ENCODE measurements at places on chromosomes 1 and 21.

DNA sequence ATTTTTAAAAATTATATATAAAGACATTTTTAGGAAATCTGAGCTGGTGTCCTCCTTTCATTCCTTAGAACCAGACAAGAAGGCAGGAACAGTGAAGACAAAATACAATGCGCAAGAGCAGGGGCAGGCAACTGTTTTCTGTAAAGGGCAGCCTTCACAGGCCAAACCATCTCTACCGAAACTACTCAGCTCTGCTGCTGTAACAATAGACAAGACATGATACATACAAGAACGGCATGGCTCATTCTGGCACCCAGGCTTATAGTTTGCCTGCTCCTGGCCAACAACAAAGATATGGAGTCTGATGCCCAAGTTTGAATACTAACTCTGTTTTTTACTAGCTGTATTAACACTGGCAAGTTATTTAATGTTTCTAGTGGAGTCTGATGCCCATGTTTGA lies 232.0 kb downstream of the SMYD3 start:
- DNase-seq, result no peak

DNA sequence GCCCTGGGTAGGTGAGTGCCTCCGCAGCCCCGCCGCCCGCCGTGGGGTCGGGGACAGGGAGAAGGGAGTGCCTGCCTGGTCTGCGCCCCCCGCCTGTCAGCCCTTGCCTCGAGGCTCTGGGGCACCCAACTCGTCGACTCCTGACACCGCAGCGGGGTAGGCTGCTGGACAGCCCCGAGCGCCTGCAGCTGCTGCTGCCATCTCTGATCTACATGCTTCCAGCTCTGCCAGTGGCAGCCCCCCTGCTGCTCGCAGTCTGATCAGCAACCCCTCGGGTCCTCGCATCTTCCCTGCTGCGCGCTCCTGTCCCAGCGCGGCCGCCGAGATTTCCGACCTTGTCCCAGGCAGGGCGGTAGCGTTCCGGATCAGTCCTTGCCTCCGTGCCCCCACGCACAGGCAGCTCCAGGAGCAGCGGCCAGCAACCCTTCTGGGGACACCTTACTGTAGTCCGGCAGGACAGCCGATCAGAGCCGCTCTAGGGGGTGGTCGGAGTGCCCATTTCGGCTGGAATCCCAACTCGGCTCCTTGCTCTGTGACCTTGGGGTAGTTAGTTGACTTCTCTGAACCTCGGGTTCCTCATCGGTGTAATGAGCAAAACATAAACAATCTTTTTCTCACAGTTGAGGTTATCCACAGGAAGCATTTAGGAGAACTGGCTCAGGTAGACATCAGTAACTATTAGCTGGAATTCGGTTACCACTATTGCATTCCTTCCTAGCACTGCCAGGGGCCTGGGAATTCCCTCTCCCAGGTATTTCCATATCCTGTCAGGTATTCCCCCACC lies 540 bp downstream of the BCAN start:
- DNase-seq, result no peak

- DNase-seq, result no peak
These were observed 3.1 kb upstream of the DNAJC11 start for GRCh38 chr1:6704746-6705145.

DNA sequence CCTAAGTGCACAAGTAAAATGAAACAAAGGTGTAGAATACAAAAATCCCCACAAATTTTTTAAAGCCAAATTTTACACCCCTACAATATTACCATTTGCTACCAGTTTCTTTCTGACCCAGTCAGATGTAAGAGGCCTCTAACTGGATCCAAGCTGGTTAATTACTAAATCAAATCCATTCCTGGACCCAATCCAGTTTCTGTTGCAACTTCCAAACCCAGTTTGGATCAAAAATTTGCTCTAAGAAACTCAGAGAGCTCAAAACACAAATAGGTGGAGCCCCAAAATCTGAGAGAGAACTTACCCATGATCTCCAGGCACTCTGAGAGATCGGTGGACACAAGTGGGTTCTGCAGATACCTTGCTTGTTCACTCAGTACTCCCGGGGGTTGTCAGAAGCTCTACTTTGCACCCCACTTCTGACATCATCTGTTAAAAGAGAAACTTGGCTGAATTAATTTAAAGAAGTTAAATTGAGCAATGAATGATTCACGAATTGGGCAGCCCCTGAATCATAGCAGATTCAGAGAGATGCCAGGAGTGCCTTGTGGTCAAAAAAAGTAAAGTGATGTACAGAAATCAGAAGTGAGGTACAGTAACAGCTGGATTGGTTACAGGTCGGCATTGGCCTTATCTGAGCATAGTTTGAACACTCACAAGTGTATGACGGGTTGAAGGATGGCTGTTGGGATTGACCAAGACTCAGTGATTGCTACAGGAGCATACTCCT lies 448.0 kb downstream of the KCNT2 start:
- DNase-seq, result no peak

DNA sequence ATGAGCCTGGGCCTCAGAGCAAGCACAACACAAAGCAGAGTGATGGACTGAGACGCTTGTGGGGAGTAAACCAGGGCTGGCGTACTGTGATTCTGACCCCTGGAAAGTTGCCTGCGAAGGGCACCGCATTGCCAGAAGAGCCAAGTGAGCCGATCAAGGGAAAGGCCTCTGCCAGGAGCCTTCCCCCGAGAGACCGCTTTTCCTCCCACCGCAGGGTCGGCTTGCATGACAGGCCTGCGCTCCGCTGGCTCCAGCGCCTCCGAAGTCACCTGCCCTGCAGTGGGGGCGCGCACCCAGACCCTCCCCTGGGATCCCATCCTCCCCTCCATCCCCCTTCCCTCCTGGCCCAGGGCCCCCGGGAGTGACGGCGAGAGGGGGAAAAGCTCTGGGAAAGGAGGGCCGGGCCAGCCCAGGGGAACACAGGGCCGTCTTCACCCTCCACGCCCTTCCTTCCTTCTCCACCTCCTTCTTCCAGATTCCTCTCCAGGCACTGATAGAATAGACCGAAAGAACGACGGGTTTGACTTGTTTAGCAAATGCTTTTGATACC lies 165.0 kb downstream of the TRIM33 start:
- DNase-seq, result peak; percentile 31

GRCh38 chr1:26373281-26373680 lies 731 bp upstream of the ZNF683 start:
- DNase-seq, result no peak

DNA sequence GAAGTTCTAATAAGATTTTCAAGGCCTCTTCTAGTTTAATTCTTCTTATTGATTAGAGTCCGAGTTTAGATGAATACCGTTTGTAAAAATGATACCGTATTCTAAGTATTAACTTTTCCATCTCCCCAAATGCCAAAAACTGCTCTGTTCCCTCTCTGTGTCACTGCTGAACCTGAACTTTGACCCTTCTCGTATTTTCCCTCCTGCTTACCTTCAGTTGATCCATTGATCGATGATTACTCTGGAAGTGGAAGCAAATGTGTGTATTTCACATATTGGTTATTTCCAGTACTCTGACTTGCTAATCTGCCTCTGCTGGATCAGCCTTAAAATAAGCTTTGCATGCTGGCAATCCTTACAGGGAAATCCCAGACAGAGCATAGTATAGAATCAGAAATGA lies 68.5 kb downstream of the KIF1B start:
- DNase-seq, result no peak

DNA sequence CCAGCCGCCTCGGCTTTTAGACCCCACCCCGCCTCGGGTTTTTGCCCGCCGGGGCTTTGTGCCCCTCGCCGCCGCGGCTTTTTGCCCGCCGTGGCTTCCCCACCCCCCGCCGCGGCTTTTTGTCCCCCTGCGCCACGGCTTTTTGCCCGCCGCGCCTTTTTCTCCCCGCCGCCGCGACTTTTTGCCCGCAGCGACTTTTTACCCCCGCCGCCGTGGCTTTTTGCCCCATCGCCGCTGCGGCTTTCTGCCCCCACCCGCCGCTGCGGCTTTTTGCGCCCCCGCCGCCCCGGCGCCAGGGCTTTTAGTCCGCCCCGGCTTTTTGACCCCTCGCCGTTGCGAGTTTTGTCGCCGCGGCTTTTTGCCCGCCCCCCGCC lies 474.4 kb downstream of the FAM72C start:
- peak; percentile 5 for DNase-seq

DNA sequence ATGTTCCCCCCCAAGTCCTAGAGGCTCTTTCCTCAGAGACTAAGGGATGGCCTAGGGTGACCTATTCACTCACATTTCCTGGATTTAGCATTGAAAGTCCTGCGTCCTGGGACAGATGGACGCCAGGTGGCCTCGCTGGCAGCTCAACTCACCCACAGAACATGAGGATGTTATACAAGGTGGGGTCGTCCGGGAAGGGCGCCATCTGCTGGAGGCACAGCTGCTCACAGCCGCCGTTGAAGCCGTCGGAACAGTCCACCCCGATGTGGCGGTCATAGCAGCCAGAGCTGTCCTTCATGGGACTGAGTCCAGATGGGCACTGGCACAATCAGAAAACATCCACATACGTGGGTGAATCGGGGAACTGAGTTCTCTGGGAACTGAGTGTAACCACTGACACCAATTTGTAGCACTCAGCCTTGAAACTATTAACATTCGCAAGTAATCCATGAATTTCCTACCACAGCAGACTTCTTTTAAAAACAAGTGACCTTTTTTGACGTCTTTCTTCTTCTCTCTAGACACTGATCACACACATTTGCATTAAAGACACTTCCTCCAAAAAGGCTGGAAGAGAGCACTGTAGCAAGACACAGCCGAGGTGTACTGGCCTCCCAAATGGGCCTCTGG lies 215.4 kb downstream of the ASTN1 start:
- peak; percentile 30 for DNase-seq

DNA sequence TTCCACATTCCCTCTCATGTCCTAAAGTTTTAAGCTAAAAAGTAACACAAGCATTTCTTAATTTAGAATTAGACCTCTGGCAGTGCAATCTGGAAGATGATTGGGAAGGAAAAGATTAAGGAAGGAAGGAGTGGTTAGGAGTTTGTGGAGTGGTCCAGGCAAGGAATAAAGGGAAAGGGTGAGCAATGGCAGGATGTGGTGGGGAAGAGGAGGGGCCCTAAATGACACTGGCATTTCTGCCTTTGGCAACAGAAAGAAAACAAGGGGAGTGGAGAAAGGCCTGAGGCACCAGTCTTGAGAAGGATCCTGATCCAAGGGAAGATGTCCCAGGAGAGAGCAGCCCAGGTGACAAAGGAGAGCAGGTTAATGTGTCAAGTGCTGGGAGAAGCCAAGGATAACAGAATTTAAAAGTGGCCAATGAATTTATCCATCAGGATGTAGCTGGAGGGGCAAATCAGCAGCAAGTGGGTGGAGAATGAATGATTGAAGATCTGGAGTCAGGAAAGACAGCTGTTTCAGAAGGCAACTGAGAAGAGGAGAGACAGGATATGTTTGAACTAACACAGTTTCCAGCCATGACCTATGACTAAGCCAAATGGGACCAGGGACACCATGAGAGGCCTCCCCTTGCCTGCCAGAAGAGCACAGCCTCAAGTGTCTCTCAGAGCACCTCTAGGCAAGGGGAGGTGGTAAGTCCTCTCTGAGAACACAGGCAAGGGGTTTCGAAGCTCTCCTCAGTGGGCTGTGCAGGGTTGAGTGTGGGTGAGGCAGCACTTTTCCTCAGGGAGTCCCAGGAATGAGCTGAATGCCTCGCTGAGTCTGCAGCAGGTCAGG lies 20.9 kb upstream of the LY9 start:
- no peak for DNase-seq

DNA sequence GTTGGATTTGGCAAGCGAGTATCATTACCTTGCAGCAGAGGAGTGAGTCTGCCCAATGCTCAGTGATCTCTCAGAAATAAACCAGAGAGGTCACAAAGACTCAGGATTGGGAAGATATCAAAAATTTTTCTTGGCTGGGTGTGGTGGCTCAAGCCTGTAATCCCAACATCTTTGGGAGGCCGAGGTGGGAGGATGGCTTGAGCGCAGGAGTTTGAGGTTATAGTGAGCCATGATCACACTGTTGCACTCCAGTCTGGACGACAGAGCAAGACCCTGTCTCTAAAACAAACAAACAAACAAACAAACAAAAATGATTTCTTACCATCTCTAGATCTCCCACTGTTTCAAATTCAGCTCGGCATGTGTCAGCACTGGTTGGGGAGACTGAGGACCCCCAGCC lies 13.3 kb upstream of the BECN2 start:
- DNase-seq, result no peak

- peak; percentile 53 for DNase-seq
These were observed 3.5 kb downstream of the EPHX1 start for GRCh38 chr1:225813214-225813964.

GRCh38 chr1:227890451-227891222 lies 57.1 kb downstream of the WNT9A start:
- peak; percentile 18 for DNase-seq

DNA sequence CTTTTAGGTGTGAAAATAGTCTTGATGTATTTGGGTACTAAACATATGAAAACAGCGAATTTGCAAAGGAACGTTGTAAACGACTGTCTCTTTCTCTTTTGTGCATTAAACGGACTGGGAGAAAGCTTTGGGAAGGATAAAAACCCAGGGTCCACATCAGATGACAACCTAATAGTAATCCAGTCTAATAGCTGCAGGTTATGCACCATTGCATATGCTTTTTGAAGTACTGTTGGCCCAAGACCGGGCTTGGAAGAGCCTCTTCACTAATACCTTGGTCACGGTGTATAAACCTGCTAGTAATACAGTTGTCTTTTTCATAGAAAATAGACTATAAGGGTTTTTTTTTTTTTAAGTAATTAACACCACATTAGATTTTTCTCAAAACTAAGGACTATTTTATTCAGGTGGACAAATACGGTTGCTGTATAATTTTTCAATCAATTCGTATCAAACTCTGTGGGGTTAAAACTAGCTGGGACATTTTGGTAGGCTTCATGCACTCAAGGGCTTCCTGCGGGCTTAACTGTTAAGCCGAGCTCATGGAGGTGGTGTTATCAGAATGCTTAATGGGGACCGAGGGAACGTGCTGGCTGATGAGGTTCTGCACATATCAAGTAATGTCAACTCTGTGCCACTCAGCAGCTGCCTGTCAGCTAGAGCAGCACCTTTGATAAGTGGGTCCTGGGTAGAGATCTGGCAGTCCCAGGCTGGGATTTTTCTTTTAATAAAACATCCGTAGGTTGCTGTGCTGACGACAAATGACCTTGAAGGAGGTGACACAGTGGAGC lies 2.1 kb downstream of the RYR2 start:
- DNase-seq, result no peak

GRCh38 chr1:205285381-205286101 lies 36.0 kb downstream of the NUAK2 start:
- no peak for DNase-seq

DNA sequence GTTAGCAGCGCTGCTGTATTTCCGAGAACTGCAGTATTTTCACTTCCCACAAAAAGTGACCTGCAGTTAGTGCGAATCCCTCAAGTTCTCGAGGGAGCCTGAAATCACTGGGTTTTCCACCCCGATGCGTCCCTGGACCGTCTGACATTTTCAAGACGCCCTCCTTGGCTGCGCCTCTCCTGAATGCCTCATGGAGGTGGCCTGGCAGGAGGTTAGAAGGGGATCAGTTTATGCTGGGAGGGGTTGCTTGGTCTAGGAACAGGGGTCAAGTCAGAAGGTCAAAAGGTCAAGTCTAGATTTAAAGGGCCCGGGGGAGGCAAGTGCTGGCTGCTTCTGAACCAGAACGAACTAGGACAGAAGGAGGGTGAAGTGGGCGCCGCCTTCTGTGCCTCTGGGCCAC lies 176.8 kb downstream of the PRDM16 start:
- no peak for DNase-seq

- peak; percentile 63 for DNase-seq
These were observed 63.2 kb upstream of the TMEM51 start for GRCh38 chr1:15090373-15090772.

- no peak for DNase-seq
These were observed 456.8 kb downstream of the SETD4 start for GRCh38 chr21:35603494-35603893.

All from right hindlimb (tissue), 1 donor.